Breast epithelium (tissue), 4 donors: ENCODE measurements at places on chromosomes 3 and 15. TPM values are rescaled to one million over a fixed set of nuclear protein-coding genes. Genes with fewer than 3 reads are reported as not detected.
A peak's percentile ranks its signal among the peaks of the same experiment; 100 is the strongest.

The PLA2G4E gene
- total RNA-seq, result not detected

DNA sequence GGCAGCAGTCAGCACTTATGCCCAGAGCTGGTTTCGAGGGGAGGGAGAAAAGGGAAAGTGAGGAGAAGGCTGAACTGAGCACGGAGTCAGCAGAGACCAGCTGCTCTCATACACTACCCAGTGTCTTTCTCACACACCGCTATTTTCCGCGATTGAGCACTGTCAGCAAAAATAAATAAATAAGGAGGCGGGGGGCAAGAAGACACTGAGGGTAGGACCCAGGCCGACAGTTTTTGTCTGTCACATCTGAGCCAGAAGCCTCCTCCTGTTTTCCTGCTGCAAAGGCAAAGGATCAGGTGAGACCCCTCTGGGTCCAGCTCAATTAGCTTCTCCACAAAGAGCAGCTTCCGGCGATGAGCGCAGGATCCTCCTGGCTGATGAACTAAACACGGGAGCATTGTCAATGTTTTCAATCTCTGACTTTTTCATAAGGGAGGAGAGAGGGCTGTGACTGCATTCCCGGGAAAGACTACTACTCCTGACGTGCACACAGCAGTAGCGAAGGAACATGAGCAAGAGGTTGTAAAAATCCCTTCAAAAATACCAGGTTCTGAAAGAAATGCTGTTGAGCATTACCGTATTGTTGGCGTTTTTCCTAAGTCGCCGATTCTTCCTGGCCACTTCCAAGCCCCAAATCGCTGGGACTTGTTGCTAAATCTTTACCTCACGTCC is 1.3 kb downstream of the FRMD5 start:
- H3K27ac ChIP-seq, result no peak overlapping the region
- H3K27me3 ChIP-seq, result peaks cover 22% of the 10 kb centered on the region
- H3K4me3 ChIP-seq, result peak overlapping the region; percentile 85
- H3K36me3 ChIP-seq, result no peaks in the 10 kb centered on the region
- DNase-seq, result no peak
- no peaks in the 10 kb centered on the region for H3K4me1 ChIP-seq

DNA sequence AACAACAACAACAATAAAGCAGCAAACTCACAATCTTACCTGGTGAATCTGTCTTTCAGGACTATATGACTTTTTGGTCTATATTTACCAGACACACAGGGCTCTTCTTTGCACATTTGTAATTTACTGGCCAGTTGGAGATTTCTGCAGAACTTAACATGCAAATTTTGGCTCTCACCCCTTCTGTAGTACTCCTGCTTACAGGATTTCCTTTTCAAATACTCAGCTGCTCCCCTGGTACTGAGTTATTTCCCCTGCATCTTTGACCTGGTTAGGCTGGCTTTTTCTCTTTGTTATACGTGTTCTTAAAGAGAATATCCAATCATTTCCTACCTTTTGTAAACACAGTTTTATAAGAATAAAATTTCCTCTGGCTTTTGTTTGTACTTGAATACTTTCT is 228.0 kb downstream of the MBNL1 start:
- no peak overlapping the region for H3K4me3 ChIP-seq
- no peaks in the 10 kb centered on the region for H3K36me3 ChIP-seq

The RIOX2 gene
- total RNA-seq, result 22.9 TPM

DNA sequence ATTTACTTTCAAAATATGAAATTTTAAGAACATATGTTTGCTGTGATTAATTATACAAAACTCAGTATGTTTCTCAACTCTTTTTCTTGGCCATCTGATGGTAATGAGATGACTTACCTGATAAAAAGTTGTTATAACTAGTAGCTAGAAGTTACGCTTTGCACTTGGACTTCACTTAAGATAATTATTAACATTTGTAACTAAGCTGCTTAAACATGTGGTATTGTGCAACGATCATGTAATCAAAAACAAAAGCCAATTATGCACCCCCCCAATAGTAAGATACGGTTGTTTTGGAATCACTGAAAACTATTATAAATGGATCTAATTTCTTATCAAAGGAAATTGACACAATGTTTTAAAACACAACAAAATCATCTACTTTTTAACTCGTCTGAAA is 342.9 kb downstream of the CNTN3 start:
- no peaks in the 10 kb centered on the region for H3K36me3 ChIP-seq
- H3K4me3 ChIP-seq, result no peak overlapping the region
- H3K27ac ChIP-seq, result no peak overlapping the region
- no peaks in the 10 kb centered on the region for H3K27me3 ChIP-seq
- DNase-seq, result no peak

The GPR87 gene
- total RNA-seq, result 2.6 TPM

The TRH gene
- total RNA-seq, result not detected

- no peaks in the 10 kb centered on the region for H3K4me1 ChIP-seq
- no peak overlapping the region for H3K27ac ChIP-seq
- H3K4me3 ChIP-seq, result no peak overlapping the region
- no peaks in the 10 kb centered on the region for H3K27me3 ChIP-seq
- no peak for DNase-seq
These were observed 45.4 kb downstream of the PRICKLE2 start for GRCh38 chr3:64179860-64180259.

DNA sequence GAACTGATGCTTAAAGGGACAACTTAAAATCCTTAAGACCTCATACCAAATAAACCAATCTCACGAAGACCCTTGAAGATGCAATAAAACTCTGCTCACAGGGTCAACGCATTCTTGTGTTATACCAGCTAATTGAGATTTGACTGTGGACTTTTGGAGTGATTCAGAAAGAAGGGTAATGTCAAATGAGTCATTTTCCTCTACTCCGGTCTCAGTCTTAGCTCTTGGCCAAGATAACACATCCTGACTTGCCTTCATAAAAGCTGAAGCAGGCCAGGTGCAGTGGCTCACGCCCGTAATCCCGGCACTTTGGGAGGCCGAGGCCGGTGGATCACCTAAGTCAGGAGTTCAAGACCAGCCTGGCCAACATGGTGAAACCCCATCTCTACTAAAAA is 3.8 kb downstream of the PKM start:
- peak overlapping the region; percentile 35 for H3K4me3 ChIP-seq
- peak overlapping the region; percentile 83 for H3K27ac ChIP-seq
- DNase-seq, result no peak
- H3K27me3 ChIP-seq, result no peaks in the 10 kb centered on the region
- H3K36me3 ChIP-seq, result no peaks in the 10 kb centered on the region

The HRG gene
- not detected for total RNA-seq

The DPH6 gene
- total RNA-seq, result 25.2 TPM

The SLC35G2 gene
- total RNA-seq, result 9.3 TPM
